Right cardiac atrium (tissue), 5 donors: ENCODE measurements at places on chromosomes 4 and X. TPM values are rescaled to one million over a fixed set of nuclear protein-coding genes. Genes with fewer than 3 reads are reported as not detected.

DNA sequence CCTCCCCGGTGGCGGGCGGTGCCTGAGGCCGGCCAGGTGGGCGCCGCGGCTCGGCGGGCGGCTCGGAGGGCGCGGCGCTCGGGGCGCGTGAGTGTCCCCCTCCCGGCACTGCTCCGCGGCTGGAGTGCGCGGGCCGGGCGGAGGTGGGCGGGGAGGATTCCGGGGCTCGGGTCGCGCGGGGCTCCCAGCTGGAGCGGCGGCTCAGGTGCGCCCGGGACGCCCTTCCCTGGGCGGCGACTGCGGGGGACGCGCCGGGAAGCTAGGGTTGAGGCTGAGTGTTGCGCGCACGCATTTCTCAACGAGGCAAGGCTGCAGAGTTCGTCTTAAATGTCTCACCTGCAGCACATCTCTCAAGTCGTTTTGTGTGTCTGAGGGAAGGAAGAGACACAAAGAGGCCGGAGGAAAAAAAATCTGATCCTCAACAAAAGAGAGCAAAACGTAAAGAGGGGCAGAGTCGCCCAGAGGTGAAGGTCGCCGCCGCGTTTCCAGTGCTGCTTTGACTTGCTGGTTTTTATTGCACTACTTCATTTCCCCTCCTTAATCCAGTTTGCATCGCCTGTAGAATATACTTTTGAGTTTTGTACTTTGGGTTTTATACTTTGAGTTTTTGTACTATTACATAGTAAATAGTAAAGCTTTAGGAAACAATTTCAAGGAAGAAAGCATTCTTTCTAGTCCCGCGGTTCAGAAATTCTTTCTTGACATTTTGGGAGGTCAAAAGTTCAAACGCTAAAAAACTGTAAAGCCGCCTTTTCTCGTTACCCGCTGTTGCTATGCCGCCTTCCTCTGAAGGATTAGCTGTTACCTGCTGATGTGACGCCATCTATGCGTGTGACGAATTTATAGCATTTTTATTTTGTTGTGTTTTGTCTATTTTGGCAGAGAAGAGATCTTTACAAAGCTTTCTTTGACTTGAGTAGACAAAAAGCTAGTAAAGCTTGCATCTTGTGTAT is 106.5 kb upstream of the STOX2 start:
- DNase-seq, result peak; percentile 51

ARR3 gene
- not detected for polyA plus RNA-seq

DNA sequence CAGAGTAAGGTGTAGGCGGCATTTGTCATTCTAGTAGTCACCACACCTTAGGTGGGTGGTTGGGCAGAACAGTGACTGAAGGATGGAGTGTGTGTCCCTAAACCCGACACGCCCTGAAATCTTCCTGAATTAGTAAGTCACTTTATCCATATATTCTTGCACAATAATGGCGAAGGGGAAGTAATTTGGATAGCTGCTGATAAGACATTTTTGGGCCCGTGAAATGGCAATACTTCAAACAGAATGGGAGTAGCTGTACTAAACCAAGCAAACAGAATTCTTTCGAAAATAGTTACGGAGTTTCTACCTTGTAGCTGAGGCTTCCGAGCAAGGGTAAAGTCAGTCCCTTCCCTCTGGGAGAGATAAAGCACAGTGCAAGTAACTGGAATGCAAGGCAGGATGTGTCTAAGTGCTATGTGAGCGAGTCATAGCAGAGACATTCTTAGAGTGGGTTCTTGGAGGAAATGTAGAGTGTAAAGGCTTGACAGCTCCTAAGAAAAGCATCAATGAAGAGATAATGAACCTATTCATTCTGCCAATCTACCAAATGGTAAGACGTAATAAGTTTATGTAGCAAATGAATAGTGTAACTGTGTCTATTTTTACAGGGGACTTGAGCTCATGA is 72.8 kb downstream of the CLCN5 start:
- DNase-seq, result no peak

DNA sequence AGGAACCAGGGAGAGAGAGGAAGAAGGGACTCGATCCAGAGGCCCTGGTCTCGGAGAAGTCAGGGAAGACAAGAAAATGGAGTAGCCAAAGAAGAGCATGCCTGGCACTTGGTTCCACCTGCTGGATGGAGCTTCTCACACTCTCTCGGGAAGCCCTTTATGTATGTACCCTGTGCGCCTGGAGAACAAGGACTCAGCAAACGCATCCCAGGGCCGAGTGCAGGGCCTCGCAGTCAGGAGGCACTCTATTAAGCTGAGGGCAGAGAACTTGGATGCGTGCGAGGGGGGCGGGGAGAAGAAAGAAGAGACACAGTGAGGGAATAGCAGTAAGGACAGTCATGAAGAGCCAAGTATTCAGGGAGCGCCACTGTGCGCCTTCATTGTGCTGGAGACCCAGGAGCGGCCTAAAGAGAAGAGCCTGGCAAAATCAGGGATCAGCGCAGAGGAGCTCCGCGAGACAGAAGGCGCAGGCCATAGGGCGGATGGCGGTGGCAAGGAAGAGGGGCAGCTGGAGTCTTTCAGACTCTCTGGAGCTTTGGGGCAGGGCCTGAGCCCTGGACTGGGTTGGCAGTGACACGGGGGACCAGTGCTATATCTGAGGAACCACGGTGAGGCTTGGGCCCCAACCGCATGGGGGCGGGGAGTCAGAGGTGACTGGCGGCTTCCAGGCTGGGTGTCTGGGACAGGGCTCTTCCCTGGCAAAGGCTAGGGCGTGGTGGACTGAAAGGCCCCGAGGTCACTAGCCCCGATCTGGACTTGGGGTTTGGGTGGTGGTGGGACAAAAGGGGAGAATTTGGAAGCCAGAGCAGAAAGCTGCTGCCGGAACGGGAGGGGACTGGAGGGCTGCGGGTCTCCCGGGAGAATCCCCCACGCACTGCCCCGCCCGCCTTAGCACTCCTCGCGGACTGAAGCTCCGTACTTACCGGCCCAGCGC is 1.9 kb upstream of the SEPTIN6 start:
- DNase-seq, result no peak

GRCh38 chr4:73620115-73620792 is at the start of gene RASSF6:
Gene RASSF6 (minus strand): TSS chr4:73620436. CDS start chr4:73611795, 8,641 bp downstream.
- DNase-seq, result no peak

DNA sequence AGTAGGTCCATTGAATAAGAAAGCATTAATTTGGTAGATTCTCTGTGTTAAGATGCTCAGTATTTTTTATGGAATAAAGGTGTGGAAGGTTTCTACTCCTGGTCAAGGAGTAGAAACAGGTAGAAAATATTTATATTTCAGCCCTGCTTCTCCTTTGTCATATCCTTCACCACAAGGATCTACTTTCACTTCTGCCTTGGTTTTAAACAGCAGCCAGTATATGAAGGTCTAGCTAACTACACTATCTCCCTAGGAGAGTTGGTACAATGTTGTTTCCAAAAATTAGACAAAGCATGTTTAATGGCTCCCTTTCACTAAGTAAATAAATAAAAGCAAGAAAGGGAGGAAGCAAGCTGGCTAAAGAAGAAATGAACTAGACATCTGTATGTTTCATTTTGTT is 44.6 kb upstream of the GYPA start:
- DNase-seq, result no peak

DNA sequence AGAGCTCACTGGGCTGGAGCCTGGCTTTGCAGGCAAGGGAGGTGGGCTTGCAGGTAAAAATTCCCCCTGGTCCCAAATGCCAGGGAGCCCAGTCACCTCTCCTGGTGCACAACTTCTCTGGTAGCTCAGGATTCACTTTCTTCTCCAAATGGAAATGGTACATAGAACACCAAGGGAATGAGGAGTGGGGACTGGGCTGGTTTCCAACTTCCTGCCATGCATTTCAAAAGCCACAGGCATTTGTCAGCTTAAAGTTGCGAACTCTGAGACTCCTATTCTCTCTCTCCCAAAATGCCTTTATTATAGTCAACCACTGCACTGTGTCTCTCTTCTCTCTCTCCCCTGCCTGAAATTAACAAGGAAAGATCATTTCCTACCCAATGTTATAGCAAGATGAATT is 177.3 kb downstream of the GRIA3 start:
- DNase-seq, result no peak

- DNase-seq, result no peak
These were observed 62.1 kb upstream of the KLF3 start for GRCh38 chr4:38601916-38602291.

DDIT4L gene
- polyA plus RNA-seq, result 2.3 TPM

DNA sequence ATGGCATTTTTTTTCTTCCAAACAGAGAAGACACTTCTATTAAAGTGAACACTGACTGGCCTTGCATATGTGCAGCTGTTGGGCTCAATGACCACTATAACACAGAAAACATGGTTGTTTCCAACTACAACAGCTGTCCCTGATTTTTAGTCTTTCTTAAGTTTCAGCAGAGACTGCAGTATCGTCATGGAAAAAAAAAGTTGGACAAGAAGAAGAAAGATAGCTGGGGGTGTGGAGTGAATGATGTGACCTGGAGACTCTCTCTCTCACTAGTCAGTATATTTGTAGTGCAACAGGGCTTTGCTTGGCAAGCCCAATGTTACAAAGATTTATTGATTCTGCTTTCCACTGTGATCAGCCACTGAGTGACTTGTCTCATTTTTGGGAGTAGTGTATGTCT is 29.5 kb upstream of the C4orf54 start:
- DNase-seq, result no peak
